ENCODE measurements at places on chromosomes 13 and 19.

DNA sequence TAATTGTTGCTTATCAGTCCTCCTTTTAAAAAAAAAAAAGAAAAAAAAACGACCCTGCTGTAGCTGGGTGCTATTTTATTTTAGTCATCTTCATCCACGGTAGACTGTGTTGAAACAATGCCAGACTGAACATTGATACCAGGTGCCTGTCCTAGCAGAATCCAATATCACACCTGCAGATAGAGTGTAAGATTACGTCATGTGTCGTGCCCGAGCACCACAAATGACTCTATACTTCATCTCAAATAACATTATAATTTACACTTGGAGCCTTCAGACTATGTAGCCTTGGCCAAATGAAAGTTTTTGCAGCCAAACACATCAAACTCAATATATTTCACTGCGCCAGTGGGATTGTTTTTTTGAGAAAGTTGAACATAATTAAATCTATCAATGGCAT lies 410.6 kb downstream of the FGF9 start:
- no peak for DNase-seq

GRCh38 chr13:91056746-91057145 lies 290.7 kb upstream of the MIR17HG start:
- DNase-seq: no peak

- no peak for DNase-seq
These were observed 54.1 kb downstream of the ABCC4 start for GRCh38 chr13:95247171-95247570.

DNA sequence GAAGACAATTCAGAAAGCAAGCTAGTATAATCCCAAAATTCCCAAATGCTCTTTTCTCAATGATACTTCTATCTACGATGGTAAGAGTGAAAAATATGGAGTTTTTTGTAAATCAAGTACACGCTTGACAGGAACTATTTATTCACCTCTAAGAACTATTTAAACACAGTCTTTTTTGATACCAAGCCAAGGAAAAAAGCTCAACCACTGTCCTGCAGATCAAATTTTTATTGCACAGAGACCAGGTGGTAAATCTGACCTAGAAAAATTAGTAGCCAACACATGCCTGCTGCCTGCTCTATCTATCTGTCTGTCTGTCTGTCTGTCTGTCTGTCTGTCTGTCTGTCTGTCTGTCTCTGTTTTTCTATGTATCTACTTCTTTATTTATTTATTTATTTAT lies 292.2 kb downstream of the MZT1 start:
- DNase-seq: no peak

- no peak for DNase-seq
These were observed 34.4 kb downstream of the LMO7 start for GRCh38 chr13:75670496-75670895.

- DNase-seq: peak; percentile 89
These were observed at the start of gene PRR12 for GRCh38 chr19:49590971-49591730. TSS of gene PRR12 (plus strand) at chr19:49591182. CDS start at chr19:49591655, 473 bp downstream.

DNA sequence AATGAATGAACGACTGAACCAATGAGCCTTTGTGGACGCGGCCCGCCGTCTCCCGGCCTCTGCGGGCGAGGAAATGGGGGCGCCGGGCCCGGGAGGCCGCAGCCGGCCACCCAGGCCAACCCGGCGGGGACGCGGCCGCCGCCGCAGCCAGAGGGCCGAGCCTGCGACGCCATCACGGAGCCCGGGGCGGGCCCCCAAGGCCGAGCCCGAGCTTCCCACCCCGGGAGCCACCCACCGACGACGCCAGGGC lies 216 bp downstream of the SUGP2 start:
- no peak for DNase-seq

DNA sequence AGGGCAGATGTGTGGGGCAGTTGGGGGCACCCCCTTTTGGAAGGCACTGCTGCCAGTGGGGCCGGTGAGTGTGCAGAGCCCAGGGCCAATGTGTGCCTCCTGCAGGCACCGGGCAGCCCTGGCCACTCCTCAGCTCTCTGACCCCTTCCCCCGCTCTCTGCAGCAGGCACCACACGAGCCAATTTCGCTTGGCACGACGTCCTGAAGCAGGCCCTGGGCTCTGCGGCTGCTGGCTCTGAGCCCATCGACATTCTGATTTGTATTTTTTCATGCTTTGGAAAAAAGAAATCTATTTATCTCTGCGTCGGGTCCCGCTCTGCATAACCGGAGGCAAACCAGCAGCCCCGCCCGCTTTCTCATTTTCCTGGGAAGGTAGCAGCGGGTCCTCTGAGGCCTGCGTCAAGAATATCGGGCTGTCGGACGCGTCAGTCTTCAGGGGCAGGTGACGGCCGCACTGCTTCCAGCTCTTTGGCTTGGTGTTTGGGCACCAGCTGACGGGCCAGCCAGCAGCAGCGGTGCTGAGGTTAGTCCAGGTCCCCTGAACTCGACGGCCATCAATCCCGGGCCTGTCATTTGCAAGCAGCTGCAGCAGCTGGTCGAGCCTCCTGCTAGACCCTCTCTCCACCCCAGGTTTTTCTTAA lies 134.3 kb downstream of the KDM4B start:
- no peak for DNase-seq

- no peak for DNase-seq
These were observed 5.2 kb downstream of the SYDE1 start for GRCh38 chr19:15112385-15112784.

DNA sequence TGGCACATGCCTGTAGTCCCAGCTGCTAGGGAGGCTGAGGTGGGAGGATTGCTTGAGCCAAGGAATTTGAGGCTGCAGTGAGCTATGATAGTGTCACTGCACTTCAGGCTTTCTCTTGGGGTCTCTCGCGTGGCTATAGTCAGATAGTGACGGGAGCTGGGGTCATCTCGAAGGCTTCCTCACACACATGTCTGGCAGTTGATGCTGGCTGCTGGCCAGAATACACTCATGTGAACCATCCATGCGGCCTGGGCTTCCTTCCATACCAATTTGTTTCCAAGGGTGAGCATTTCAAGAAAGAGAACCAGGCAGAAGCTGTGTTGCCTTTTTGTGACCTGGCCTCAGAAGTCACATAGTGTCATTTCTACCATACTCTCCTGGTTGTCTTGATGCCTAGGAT lies 26.4 kb downstream of the LEUTX start:
- DNase-seq: no peak

DNA sequence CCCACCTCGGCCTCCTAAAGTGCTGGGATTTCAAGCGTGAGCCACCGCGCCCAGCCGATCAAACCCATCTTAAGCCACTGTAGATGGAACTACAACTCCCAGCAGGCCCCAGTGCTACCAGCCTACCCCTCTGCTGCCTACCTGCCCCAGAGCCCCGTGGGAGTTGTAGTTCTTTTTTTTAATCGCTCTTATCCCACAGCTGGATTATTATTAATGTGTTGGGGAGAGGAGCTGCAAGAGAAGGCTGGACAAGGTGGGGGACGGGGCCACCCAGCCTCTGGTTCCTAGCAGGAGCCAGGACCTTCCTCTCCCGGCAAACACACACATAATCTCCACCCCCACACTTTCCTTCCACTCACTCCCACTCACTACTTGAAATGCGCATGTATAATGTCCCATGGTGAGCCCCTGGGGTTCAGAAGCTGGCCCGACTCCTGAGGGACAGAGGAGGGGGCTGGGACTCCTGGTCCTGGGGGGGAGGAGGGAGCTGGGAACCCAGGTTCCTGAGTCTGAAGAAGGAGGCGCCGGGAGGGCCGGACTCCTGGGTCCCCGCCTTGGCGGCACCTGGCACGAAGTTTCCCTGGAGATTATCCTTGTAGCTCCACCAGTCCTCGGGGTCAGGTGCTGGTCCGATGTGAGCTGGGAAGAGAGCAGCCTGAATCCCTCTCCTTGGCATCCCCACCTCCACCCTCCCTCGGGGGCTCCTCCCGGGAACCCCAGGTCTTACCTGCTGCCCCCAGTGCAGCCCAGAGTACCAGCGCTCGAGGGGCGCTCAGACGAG lies 958 bp downstream of the CA11 start:
- DNase-seq: no peak

- no peak for DNase-seq
These were observed 280.8 kb downstream of the ABCC4 start for GRCh38 chr13:95020298-95020987.

GRCh38 chr19:55376241-55376933 lies at the start of gene TMEM190:
TSS of gene TMEM190 (plus strand) at chr19:55376826. CDS start at chr19:55376854, 28 bp downstream.
- DNase-seq: no peak

DNA sequence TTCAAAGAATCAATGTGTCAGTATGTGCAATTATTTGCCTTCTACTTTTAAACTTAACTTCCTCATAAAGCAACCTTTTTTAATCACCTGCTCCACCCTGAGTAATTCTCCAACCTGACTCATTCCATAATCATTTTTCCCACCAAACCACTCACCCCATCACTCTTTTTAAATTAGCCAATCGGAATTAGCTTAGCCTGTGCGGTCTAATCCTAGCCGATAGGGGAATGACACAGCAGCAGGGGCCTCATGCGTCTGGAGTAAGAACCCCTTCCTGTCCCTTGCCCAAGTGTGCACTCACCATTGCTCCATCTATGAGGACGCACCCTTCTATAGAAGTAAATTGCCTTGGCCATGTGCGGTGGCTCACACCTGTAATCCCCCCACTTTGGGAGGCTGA lies 27.4 kb upstream of the ZNF83 start:
- DNase-seq: no peak

GRCh38 chr19:18788529-18789421 lies 2.3 kb downstream of the COMP start:
- DNase-seq: no peak

DNA sequence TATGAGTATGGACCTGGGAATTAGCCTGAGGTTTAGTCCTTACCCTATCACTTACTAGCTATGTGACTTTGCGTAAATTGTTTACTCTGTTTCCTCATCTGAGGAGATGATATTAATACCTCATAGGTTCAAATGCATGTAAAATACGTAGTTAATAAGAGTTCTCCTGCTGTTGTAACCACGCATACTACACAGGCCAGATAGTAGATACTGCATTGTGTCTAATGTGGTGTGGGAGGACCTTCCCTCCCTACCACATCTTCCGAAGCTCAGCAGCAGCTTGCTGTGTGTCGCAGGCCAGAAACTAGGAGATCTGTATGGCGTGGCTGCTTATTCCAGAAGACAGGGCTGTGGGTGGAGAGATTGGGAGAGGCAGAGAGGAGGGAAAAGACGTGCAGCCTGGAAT lies 23.0 kb downstream of the GTF2F2 start:
- DNase-seq: no peak

- no peak for DNase-seq
These were observed 15.2 kb upstream of the C1QTNF9B start for GRCh38 chr13:23912469-23912868.

- DNase-seq: no peak
These were observed 501.5 kb downstream of the SUCLA2 start for GRCh38 chr13:47499358-47500150.

DNA sequence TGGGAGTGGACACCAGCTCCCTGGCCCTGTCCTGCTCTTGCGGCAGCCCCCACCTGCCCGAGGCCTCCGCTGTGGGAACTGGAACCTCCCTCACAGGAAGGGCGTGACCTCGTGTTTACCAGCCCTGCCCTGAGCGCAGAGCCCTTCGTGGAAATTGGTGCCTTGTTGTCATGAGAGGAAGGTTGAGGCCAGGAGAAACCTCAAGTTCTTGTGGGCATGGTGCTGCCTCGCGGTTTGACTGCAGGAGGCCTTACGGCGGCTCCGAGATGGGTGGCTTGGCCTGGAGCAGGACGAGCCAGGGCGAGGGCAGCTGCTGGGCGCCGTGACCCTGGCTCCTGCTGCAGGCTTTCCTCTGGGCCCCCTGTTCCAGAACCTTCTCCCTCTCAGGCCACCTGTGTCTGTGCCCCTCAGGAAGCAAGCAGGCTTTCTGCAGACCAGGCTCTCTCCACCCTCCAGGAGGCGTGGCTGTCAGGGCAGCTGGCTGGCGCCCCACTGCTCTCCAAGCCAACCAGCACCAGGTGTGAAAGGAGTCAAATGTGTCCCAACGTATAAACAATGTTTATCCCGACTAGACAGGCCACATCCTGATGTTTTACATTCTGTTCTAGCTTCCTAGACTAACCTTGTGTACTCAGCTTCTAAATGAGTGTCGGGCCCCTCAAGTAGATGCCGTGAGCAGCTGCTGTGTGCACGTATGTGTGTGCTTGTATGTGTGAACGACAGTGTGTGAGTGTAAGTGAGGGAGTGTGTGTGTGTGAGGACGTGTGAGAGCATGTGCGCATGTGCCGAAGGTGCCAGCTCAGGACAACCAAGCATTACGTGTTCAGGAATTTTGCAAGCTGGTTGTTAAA lies 10.4 kb upstream of the RASA3 start:
- peak; percentile 24 for DNase-seq

DNA sequence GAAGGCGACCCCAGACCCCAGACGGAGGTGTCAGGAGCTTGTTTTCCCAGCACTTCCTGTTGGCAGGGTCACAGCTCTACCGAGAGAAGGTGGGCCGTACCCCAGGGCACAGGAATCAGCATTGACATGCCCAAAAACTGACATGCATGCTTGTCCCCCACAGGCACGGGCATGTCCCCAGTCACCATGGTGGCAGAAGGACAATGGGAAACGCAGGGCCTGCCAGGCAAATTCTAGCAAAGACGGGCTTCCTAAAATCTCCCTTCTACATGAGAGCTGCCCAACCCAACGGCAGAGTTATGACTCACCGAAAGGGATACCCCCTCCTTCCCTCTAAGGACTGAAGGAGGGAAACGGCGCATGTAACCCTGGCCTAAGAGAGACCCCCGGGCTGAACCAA lies 18.5 kb downstream of the TSHZ3 start:
- DNase-seq: no peak

- no peak for DNase-seq
These were observed 14.4 kb downstream of the IQCN start for GRCh38 chr19:18259893-18260292.

DNA sequence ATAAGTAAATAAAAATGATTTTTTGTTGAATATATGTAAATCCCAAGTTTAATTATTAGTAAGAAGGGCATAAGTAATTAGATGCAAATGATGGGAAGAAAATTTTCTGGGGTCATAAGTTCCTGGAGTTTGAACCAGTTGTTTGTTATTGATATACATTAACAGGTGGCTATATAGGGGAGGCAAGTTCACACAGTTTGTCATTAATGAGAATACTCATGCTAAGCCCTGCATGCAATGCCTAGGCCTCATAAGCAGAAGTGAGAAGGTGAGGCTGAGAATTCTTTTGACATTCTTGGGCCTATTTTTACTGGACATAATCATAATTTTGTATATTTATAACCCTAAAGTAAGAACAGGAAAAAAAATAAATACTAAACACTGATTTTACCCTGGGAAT lies 1210.7 kb upstream of the PCDH9 start:
- no peak for DNase-seq

GRCh38 chr19:10961073-10961860 lies 437 bp downstream of the SMARCA4 start:
- no peak for DNase-seq

GRCh38 chr19:10086591-10087192 lies 575 bp downstream of the SHFL start:
- no peak for DNase-seq

DNA sequence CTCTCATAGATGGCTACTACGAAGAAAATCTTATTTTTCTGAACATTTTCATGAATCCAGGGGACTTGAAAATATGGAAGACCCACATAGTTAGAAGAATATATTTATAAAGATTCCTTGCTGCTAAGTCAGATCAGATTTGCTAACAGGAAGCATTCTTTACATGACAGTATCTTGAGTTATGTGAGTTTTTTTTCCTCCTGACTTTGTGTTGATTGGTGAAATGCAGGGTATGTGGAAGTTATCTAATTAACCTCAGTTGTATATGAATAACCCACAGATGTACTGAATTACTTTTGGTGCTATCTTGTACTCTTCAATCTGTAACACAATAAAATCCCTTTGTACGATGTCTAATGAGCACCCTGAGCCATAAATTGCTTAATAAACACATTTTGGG lies 53.8 kb downstream of the ESD start:
- no peak for DNase-seq

Measured in T-helper 2 cell (primary cell).